ENCODE measurements at places on chromosomes 11 and 22.

DNA sequence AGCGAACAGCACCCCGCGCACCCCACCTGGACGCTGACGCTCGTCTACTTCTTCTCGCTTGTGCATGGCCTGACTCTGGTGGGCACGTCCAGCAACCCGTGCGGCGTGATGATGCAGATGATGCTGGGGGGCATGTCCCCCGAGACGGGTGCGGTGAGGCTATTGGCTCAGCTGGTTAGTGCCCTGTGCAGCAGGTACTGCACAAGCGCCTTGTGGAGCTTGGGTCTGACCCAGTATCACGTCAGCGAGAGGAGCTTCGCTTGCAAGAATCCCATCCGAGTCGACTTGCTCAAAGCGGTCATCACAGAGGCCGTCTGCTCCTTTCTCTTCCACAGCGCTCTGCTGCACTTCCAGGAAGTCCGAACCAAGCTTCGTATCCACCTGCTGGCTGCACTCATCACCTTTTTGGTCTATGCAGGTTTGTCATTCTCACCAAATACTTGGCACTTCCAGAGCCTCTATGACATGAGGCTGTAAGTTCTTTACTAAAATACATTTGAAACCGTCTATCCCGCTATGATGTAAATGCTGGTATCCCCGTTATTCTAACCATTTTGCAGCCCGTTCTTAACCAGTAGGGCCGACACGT is 535 bp downstream of the AQP11 start:
- no peak for DNase-seq

- DNase-seq = no peak
Measured at GRCh38 chr22:29195964-29196666, 9.6 kb upstream of the EMID1 start.

GRCh38 chr11:76673176-76674142 is 2.9 kb upstream of the LRRC32 start:
- no peak for DNase-seq

DNA sequence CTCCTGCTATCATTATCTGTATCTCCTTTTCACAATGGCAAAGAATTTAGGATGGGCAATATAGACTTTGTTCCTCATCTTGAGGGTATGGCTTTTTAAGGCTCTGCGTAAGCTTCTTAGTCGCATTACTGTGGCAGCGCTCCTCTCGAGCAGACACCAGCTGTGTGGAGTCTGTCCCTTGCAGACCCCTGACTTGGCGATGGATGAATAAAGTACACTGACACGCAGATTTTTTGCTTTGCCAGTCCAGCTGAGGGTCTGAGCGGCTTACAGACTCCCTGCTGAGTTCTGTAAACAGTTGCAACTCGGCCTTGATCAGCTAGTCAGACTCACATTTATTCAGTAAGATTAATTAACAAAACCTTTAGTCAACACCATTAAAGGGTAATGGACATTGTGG is 390.0 kb upstream of the CNTN5 start:
- no peak for DNase-seq

- DNase-seq = no peak
Measured at GRCh38 chr22:44881624-44882023, 128.2 kb downstream of the PHF21B start.

DNA sequence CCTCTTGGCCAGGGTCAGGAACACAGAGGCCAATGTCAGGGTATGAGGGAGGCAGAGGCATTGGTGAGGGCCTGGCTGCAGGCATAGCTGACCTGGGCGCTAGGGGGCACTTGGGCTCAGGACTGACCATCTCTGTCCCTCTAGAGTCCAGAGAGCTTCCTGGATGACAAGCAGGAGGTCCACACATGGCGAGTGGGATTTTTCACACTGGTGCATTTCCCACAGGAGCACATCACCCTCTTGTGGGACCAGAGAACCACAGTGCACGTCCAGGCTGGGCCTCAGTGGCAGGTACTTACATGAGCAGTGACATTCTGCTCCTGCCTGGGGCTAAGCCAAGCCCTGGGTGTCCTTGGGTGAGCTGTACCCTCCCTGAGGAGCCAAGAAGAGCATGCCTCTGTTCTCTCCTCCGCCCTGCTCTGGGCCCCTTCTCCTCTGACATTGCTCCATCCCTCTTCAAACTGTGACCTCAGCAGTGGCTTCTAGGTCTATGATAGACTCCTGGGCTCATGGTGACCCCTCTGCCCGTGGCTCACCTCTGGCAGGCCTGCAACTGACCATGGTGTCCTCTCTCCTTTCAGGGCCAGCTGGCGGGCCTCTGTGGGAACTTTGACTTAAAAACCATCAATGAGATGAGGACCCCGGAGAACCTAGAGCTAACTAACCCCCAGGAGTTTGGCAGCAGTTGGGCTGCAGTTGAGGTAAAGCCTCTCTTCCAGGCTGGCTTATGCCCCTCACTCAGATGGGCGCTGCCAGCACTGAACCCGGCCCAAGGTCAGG is 46.6 kb downstream of the OTOG start:
- DNase-seq = no peak

DNA sequence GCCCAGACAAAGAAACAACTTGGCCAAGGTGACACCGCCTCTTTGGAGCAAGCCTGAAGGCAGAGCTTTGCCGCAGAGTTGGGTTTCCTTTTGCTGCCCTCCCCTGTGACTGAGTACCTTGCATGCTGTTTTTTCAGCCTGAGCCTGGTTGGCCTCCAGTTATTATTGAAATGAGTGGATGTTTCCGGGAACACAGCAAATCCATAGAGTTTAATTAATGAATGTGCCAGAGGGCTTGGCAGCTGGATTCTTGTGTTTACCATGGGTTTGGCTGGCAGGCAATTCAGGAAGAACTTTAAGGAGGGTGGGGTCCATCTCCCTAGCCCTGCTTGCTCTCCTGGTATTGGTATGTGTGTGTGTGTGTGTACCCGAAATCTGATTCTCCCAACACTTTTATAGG is 65.6 kb upstream of the CRYBB3 start:
- no peak for DNase-seq

DNA sequence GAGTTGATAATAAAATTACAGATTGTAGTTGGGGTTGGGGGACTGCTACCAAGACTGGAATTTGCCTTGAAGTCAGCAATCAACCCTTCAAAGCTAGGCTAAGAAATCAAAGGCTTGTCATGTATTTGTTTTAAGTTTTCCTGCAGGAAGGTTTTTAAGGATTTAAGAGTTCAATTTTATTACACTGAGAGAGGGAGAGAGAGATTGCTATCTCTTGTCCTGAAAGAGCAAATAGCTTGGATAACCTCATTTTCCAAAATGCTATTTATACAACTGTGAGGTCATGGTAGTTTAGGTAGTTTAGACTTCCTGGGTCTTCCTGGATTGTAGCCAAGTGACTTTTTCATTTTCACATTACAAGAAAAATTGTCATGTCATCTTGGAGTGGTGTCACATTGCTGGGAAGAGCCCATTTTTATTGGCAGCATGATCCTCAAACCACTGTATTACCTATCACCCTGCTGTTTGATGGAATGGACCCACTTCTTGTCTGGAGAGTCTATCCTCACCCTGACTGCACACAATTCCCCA is 10.1 kb upstream of the PRSS23 start:
- no peak for DNase-seq

GRCh38 chr11:68870470-68870869 is 28.8 kb upstream of the CPT1A start:
- no peak for DNase-seq

GRCh38 chr11:119567688-119568582 is 145.0 kb upstream of the THY1 start:
- DNase-seq = no peak

DNA sequence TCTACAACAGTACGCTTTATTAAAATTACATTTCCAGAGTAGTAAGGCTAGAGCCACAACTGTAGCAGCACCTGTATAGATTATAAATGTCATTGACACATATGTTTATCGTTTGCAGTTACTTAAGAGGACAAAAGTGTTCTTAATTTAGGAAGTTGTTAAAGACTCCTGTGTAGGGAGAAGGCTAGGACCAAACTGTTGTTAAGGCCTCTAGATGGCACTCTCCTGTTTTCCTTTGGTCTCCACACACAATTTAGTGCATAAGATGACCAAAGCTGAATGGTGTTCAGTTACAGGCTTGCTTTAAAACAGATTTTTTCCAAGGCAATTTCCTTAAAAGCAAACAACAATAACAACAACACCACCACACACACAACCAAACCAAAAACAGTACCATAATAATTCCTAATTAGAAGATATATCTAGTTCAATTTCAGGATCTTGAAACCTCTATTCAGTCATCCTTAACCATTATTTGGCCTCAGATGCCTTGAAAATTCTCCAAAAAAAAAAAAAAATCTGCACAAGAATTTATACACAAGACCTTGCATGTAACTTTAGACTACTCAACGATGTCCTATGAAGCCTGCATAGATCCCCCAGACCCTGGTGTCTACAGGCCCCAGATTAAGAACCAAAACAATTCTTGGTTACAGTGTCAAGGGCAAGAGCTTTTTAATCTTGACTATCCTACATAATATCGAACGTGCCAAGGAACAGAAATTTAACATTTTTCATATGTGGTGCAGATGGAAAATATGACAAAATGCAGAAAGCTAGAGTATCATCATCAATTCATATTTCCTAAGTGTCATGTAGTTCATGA is 42.6 kb upstream of the APOA1 start:
- no peak for DNase-seq

DNA sequence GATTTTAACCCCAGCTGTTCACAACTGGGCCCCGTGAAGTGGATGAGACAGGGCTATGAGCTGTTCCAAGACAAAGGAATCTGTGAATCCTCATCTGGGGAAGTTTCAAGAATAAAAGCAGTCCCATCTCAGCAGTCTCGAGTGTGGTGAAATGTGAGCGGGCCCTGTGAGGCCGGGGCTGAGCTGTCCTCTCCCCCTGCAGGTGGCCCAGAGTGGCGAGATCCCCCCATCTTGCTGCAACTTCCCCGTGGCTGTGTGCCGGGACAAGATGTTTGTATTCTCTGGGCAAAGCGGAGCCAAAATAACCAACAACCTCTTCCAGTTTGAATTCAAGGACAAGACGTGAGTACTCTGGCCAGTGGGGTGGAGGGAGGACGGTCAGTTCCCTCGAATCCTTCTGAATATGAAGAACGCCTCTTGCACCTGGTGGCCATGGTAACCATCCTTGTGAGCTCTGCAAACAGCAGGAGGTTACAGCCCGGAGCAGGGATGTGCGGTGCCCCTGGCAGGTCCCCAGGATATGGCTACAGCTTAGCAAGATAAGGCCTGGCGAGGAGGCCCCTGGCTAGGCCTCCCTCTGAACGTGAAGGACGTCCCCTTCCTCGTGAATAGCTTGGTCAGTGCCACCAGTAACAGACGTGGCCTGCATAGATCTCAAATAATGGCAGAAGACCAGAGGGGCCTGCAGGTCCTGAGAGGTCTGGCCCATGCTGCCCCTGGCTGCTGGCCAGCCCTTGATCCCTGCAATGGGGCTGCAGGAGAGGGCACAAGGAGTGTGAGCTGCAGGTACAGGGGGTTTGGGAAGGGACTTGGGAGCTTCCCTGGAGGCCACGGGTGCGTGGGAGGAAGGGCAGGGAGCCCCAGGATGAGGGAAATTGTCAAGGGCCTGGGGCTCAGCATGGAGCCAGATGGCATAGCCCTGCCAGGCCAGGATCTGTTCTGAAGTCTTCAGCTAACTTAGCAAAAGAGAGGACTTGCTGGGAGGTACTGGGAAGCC is 8.4 kb downstream of the LZTR1 start:
- no peak for DNase-seq

DNA sequence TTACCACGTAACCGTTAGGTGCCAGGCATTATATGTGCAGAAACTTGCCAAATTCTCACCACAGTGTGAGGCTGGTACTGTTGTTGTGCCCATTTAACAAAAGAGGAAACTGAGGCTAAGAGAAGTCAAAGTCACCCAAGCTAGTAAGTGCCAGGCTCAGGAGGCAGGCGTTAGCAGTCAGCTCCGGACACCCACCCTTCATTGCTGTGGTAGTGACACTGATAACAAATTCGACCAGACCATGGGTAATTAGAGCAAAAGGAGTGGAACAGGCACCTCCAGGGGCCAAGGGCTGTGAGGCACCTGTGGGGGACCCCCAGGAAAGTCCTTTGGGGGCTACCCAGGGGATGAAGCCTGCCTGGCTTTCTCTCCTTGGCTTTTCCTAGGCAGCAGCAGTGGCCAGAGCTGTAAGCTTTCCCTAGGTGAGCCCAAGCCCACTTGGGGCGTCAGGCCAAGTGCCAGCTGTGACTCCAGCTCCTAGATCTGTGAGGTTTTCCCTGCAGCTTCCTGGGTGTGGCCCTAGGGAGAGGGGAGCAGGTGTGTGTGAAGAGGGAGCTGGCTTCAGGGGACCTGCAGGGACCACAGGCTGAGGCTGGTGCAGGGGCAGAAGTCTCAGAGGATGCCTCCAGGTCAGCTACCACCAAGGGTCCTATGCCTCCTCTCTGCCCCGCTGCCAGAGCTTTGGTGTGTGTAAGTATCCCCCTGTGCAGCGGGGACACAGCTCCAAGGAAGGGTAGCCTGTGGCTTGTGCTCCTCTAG is 19.7 kb upstream of the ALX4 start:
- DNase-seq = no peak

DNA sequence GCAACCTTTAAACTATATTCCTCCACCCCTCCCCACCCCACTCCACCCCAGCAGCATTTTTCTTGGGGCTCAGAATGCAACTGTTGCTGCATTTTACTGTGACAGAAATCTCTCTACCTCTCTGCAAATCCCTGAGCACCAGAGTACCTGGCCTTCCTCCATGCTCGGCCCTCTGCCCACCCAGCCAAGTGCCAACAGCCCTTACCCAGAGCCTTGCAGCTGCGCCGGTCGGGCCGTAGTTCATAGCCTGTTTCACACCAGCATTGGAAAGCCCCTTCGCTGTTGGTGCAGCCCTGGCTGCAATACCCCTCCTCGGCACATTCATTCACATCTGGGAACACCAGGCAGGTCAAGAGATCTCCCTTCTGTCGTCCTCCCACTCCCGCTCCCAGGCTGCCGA is 23.4 kb downstream of the LRP4 start:
- no peak for DNase-seq

GRCh38 chr11:9302448-9302847 is 11.9 kb downstream of the TMEM41B start:
- DNase-seq = no peak

DNA sequence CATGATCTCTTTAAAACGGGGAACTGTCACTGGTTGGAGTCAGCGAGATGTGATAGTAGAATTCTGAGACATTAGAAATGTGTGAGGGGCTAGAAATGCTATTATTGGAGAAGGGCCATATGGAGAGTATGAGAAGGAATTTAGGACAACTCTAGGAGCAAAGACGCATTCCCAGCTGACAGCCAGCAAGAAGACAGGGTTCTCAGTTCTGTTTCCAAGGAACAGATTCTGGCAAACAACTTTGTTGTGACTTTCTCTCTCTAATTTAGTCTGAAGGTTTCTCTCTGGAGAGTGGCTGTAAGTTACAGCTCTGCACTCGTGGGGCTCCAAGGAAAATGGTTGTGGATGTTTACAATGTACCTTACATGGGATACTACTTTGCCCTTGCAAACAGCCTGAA is 876.3 kb downstream of the FAM181B start:
- DNase-seq = no peak

DNA sequence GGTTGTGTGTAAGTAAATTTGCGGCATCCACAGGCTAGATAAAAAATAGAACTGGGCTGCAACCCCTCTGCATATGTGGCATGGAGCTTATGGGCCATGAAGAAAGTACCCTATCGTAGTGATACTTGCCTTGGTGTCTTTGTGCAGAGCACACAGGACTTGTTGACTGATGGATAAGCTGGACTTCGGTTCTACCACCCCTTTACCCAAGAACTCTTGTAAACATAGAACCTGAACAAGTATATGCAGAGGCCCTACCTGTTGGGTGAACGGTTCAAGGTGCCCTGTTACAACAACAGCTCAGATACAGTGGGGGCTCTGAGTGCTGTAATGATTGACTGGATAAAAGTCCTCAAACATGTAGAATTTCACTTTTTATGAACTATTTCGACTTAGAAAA is 3.0 kb upstream of the LGR4 start:
- no peak for DNase-seq

- DNase-seq = no peak
Measured at GRCh38 chr22:47788461-47788860, 1026.0 kb downstream of the TBC1D22A start.

Data from stimulated activated CD8-positive, alpha-beta memory T cell treated with anti-CD3 and anti-CD28 coated beads, Interleukin-7, amount 100 ng/mL, for 24 hours (primary cell).